GM23248 (cell line): ENCODE measurements at places on chromosomes 16 and 17. TPM values are rescaled to one million over a fixed set of nuclear protein-coding genes. Genes with fewer than 3 reads are reported as not detected.

Gene KRT20
- polyA plus RNA-seq: not detected in 2 replicates

Gene GRIN2A
- not detected in 2 replicates for polyA plus RNA-seq

DNA sequence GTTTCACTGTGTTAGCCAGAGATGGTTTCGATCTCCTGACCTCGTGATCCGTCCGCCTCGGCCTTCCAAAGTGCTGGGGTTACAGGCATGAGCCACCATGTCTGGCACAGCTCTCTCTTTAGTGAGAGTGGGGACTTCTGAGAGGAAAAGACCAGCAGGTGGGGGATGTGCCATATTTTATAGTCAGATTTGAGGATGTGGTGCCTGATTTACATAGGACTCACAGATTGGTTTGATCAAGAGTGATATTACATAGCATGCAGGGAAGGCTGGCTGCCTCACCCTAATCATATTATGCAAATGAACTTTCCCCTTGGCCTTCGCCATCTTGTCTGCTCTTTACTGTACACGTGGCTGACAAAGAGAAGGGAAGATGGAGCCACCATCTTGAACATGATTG, 28.1 kb upstream of the MAPK3 start:
- H3K27me3 ChIP-seq: no peaks in the 10 kb centered on the region
- no peak overlapping the region for H3K27ac ChIP-seq
- DNase-seq: no peak

DNA sequence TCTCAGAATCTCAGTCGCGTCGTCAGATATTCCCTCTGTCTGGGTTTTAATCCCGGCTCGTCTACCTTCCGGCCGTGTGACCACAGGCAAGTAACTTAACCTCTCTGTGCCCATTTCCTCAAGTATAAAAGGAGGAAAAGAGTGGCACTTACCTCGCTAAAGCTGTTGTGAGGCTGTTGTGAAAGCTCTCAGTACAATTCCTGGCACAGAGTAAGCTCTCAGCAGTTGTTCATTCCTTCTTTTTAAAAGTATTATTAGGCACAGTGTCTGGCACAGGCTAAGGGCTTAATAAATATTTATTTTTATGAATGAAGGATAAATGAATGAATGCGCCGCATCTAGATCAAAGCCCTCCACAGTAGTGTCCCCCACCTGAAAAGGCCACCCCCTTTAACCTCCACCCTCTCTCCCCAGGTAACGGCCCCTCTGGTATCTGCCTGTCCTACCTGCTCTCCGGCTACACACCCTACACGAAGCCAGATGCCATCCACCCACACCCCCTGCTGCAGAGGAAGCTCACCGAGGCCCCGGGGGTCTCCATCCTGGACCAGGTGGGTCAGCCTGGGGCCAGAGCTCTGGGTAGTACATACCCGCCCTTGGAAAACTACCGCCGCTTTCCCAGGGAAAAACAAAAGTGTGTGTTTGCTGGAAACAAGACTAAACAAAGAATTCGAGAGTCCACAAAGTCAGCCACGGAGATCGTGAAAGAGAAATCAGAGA, 6.0 kb downstream of the OSGIN1 start:
- peaks cover 8% of the 10 kb centered on the region for H3K4me1 ChIP-seq
- DNase-seq: no peak
- H3K4me3 ChIP-seq: no peak overlapping the region
- H3K36me3 ChIP-seq: peaks cover 4% of the 10 kb centered on the region; the same call in 1 of the 2 replicates

DNA sequence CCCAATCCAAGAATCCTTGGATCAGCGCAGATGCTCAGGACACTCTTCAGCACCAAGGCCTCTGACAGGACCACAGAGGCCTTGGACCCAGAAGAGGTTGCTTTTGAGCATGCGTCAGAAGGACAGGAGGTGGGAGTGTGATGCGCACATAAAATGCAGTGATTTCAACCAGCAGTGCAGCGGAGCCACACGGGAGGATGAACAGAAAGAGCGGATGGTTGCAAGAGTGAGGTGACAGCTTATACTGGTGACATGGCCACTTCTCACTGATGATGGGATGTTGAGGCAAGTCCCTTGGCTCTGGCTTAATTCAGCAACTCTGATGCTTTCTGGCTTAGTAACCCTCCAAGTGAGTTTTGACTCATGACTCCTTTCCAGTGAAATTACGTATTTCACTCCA, 25.2 kb upstream of the ERN1 start:
- peaks cover 6% of the 10 kb centered on the region for H3K4me1 ChIP-seq
- H3K27me3 ChIP-seq: no peaks in the 10 kb centered on the region
- no peak overlapping the region for H3K27ac ChIP-seq
- H3K4me3 ChIP-seq: no peak overlapping the region
- peaks cover 11% of the 10 kb centered on the region; the same call in 1 of the 2 replicates for H3K36me3 ChIP-seq
